ENCODE measurements at places on chromosomes 1 and 21.

- no peak for DNase-seq
These were observed 349.1 kb downstream of the SEC16B start for GRCh38 chr1:177620636-177621190.

DNA sequence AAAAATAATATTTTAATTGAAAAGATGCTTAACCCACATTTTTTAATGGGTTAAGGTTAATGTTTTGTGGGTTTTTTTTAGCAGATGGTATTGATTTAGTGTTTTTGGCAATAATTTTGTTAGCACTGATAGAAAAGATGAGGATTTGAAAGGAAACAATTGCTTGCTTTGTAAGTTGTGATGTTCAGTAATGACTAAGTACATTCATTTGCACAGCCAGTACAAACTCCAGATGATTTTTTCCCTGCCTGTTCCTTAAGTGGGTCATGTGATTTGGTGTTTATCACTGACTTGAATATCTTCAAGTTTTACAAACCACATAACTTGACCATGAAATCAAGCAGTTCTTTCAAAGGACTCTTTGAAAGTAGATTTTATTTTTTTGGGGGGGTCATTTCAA, 15.0 kb downstream of the DISP1 start:
- no peak for DNase-seq

GRCh38 chr1:220741825-220742224, 6.3 kb upstream of the MTARC2 start:
- DNase-seq: no peak

DNA sequence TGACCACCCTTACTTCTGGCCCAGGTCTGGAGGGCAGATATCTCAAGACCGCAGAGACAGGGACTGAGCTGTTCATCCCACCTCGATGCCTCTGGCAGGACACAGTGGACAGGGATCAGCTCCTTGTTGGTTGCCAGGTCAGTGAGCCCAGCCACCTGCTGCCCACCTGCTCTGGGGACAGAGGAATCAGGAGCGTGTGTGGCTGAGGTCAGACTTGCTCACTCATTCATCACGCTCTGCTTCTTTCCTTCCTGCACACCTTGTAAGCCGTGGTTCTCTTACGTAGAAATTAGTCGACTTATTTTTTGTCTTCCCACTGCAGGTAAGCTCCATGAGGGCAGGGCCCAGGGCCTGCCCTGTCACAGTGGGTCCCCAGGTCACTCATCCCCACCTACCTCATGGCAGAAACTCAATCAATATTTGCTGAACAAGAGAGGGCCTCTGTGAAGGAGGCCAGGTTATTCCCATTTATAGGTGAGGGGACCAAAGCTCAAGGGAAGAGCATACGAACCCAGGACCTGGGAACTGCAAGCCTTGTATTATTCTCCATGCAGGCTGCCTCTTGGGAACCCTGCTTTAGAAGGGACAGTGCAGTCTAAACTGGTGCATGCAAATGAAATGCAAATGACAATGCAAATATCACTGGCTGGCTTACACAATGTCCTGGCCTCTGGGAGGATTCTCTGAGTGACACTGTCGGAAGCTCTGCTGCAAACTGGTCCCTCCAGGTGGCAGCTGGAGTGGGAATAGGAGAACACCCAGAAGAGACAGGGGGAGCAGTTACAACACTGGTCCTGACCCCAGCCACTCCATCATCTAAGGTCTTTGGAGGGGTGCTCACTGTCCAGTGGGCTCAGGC, 58.4 kb upstream of the PAX7 start:
- no peak for DNase-seq

GRCh38 chr1:85404408-85404807, 60.6 kb downstream of the DDAH1 start:
- DNase-seq: no peak
